ENCODE measurements at places on chromosomes 4 and X. TPM values are rescaled to one million over a fixed set of nuclear protein-coding genes. Genes with fewer than 3 reads are reported as not detected.

The ZNF157 gene
- total RNA-seq = 0.79 TPM

The CBLL2 gene
- not detected for total RNA-seq

The EXOC1L gene
- total RNA-seq = not detected

- DNase-seq = peak; percentile 73
Observed at GRCh38 chrX:44012484-44013096, 39.4 kb upstream of the NDP start.

GRCh38 chr4:47538825-47539154, 53.7 kb downstream of the ATP10D start:
- no peak for DNase-seq

DNA sequence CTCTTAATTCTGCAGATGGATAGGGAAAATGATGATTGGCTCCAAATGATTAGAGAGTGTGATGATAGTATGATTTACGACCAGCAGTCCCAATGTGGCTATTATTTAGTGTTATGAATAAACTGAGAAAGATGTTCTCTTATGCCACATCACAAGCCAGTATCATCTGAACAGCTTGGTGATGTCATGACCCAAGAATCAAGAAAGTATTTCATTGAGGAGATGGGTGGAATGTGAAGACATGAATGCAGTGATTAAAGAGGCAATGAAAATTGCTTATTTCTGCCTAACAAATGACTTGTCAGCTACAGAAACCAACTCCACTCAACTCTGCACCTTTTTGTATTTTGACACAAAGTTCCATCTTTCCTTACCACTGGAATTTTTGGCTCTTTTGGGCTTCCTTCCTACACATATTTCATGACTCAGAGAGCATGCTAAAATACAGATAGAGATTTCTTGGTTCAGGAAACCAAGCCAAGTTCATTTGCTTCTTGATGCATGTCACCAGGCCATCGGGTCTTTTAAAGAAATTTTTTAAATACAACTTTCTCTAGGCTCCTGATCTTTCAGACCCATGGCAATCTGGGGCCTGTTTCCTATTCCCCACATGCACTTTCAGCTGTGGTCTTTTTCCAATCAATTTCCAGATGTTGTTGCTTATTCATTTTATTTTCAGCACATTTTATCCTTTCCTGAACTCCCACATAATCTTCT, 174.2 kb downstream of the HHIP start:
- DNase-seq = no peak

The STARD8 gene
- total RNA-seq = 0.07 TPM

The VCX3A gene
- total RNA-seq = not detected

The TCEAL6 gene
- not detected for total RNA-seq

The SRPK3 gene
- total RNA-seq = not detected

The TMPRSS11A gene
- not detected for total RNA-seq

DNA sequence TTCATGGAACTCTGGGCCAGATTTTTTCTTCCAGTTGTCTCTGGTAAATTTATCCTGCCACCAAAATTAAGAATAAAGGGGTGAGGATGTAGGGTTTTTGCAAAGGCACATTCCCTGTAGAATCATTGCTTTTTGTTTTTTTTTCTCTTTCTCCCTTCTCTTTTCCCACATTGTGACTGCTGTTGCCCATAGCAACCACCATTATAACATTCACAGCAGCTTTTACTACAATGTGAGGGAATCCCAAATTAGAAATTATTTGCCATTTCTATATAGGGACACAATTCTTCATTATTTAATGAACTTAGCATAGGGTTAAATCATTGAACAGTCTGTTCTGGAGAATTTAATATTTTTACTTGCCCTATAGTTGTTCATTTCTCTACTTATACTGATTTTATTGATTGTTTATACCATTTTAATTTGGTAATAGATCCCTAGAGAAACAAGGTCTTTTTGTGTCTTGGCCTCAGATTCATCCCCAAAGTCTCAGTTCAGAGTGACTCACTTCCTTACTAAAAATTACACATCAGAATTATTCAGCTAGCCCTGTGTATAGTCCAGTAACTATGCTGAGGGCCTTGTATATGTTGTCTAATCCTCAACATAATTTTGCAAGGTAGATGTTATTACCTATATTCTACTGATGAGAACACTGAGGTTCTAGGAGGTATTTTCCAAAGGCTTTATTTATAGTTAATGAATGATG, 80.8 kb upstream of the ANK2 start:
- DNase-seq = no peak

DNA sequence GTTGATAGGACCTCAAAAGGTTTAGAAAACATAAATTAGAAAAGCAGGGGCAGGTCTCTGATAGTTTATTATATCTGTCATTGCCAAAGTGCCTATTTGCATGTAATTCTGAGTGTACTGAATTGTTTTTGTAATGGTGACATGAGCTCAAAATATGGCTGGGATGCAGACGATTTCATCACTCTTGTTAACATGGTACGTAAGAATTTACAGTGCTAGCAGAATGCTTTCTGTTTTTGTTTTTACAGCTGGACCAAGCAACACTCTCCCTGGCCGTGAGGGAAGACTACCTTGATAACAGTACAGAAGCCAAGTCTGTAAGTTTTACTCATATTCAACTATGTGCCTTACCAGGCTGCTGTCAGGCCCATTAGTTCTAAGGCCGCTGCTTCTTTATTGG, 58.1 kb downstream of the PHEX start:
- no peak for DNase-seq

- no peak for DNase-seq
Observed at GRCh38 chr4:122855353-122855890, 28.8 kb downstream of the FGF2 start.

GRCh38 chrX:110853610-110854009, 58.0 kb upstream of the CHRDL1 start:
- DNase-seq = no peak

The STATH gene
- total RNA-seq = not detected

The CABS1 gene
- total RNA-seq = not detected

DNA sequence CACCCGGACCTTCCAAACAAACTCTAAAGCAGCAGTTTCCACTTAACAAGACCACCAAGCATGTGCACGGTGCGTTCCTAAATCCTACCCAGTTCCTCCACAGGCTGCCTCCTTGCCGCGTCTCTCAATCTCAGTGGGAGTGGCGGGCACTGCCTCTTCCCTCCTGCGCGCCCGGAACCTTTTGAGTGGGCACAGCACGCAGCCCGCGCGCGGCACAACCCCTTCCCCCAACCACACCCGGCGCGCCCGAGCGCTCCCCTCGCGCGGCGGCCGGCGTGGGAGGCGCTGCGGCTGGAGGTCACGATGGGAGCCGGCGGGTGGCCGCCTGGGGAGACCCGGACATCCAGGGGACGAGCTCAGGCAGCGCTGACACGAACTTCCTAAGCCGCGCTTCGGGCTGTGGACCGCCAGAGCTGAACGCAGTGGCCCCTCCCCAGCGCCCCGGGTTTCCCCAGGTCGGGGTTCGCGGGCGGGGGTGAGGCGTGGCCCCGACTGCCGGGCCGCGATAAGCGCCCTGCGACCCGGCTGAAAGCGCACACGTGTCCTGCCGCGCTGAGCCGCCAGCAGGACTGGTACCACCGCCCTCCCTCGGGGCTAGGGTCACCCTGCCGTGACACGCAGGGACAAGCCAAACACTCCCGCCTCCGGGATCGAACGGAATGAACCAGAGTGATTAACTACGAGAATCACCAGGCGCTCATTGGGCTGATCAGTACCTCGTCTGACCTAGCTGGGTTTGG, at the start of gene ABCG2:
TSS of gene ABCG2 (minus strand) at position 151 of the 740 bp plus-strand sequence. CDS start 18,644 bp downstream, outside the sequence.
- DNase-seq = peak; percentile 63

The GABRE gene
- not detected for total RNA-seq

DNA sequence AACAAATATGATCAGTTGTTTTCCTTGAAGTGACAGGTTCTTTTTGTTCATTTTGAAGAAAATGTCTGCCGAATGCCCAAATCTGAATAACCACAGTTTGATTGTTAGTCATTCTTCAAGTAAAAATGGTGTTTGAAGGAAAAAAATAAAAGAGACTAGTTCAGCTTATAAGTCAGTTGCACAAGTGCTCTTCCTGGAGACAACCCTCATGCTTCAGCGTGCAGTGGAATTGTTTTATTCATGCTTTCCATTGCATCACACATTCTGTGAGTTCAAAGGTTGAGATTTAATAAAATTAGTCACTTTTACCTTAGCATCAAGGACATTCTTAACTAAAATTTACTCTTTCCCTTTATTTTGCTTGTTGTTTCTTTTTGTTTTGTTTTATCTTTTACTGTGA, 404.9 kb downstream of the ZNF674 start:
- peak; percentile 29 for DNase-seq

DNA sequence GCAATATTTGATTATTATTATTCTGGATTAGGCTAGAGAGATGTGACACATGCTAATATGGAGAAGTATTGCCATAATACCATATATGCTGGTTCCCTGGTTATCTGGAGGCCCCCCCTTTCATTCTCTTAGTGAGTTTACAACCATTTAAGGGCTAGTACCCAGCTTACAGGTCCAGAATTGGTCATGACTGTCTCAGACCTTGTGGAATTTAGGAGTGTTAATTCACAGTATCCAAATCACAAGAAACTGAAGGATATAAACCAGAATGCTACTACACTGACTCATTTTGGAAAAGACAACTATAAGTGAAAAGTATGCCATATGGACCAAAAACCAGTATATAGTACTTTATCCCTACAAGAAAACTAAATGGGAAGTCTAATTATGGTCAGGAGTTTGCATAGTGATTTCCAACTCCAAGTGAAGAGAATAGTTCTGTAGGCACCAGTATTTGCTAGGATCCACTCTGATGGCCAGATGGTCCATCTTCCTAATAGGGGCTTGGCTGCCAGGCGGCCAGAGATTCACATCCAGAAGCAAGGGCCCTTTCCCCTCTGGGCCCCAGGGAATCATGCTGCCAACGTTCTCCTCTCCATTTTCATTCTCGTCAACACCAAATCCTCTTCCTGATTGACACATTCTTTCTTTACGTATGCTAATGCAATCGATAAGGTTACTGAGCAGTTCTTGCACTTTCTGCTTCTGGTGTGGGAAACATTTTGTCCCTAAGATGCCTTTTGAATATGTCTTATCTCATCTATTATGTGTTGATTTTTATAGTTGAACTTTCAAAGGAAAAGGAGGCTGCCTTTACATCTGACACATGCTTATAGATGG, 123.6 kb downstream of the SHROOM3 start:
- no peak for DNase-seq

The OTUD6A gene
- not detected for total RNA-seq

DNA sequence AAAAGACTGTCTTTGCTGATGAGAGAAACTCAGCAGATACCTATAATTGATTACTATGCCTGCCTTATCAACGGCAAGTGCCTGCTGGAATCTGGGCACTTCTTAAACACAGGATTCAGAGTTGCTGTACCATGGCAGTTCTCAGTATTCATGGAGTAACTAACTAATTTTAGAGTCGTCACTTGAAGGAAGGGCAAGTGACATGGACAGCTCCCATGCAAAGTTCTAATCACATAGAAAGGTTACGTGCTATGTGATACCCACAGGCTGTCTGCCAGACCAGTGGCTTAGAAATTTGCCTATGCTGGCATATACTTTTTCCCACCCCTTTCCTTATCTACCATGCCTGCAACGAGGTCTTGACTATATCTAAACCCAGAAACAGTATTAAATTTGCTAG, 931.1 kb upstream of the TENM3 start:
- DNase-seq = no peak

The SPANXN4 gene
- total RNA-seq = not detected

The SH3BP2 gene
- 63.3 TPM for total RNA-seq

GRCh38 chrX:15242899-15243555, 26.9 kb downstream of the ASB9 start:
- DNase-seq = peak; percentile 52

The GABRQ gene
- 0.02 TPM for total RNA-seq

DNA sequence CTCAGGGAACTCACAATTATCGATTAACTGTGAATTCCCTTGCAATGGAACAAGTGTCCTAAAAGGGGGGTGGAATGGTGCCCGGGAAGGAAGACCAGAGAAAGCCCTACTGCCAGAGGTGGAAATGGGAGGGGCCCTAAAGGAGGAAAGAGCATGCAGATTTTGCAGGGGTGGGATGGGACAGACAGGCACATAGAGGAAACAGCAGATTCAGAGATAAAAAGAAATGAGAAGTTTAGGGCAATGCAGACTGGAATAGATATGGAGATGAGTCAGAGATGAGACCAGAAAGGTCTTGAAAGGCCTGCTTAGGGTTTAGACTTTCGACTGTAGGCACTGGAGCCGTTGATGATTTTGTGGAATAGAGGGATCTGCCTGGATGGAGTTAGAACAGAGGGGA, 57.4 kb upstream of the PITX2 start:
- DNase-seq = no peak
